ENCODE measurements at places on chromosomes 12 and 14.

DNA sequence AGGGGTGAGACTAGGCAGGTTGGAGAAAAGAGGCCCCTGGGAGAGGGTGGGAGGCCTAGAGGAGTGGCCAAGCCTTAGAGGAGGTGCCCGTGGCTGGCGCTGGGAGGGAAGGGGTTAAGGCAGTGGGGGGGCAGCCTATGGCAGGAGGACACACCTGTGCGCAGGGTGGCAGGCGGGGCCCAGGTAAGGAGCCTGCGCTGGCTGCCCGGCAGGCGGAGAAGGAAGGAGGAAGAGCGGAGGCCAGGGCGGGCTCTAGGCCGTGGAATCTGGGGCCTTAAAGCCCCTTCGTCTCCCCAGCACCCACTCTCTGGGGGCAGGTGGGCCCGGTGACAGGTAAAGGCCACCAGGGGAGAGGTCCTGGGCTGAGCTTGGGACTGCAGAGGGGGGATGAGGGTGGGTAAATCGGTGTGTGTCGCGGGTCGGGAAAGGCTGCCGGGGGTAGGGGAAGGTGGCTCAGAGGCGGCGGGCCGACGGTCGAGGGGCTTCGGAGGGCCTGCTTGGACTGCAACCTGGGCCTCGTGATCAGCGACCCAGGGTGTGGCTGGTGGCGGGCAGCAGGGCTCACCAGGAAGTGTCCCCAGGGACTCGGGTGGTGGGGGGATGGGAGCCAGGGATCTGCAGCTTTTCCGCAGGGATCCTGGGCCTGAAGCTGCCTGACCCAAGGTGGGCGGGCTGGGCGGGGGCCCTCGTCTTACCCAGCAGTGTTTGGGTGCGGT is 7.3 kb downstream of the PHB2 start:
- DNase-seq, result no peak

DNA sequence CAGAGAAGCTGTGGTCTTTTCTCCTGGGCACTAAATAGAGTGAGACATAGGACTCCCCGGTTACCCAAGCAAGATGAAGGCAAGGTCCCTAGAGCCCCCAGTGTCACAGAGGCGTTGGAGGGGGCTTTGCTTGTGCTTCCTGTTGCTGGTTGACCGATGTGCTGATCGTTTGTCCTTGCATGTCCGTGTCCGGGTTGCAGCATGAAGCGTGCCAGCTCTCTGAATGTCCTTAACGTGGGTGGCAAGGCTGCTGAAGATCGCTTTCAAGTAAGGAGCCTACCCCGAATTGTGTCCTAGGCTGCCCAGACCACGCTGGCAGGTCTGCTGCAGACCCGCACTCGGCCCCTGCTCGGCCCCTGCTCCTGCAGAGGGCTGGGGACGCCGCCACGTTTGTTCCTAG is 23.1 kb downstream of the XRCC3 start:
- no peak for DNase-seq

- DNase-seq, result peak; percentile 90
Measured at GRCh38 chr12:47736877-47737676, 11.8 kb upstream of the ENDOU start.

GRCh38 chr12:13000616-13000924 is 505 bp upstream of the HEBP1 start:
- DNase-seq, result peak; percentile 24

DNA sequence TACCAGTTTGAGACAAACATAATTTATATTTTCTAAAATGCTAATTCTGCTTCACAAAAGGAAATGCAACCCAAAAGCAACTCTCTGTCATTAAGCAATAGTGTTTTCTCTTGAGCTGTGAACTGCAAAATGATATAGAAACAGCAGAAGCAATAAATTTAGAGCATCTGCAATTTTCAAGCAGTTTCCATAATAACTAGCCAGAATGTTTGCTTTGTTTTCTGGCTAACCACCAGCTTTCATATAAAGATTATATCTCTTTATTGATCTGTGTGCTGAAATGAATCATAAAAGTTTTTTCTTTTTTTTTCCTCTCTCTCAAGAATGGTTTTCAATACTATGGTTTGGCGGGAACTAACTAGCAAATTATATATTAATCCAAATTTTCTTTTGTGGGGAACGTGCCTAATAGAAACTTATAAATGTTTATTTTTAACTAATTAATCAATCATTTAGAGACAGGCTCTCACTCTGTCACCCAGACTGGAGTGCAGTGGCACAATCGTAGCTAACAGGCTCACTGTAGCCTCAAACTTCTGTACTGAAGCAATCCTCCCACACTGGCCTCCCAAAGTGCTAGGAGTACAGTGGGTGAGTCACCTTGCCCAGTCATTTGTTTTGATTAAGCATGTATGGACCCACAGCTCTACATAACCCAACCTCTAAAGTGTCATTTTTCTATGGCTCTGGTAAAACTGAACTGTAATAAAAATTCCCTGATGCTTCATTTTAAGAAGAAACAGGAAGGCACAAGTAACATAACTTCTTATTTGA is 830.1 kb upstream of the MGAT4C start:
- DNase-seq, result no peak

DNA sequence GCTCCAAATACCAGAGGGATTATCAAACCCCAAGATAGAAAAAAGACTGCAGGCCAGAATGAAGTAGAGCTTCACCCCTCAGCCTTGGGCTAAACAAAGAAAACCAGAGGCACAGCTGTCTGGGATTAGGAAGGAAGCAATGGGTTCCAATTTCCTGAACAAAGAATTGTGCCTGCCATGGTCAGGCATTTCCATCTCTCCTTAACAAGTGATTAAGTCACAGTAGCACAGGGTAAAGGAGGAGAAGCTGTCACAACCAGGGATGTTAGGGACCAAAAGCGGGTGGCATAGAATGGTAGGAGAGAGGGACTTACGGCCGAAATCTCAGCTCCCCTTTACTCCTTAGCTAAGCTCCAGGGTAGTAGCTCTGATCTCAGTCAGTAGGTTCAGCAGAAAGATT is 33.9 kb downstream of the SPTLC2 start:
- DNase-seq, result no peak

- no peak for DNase-seq
Measured at GRCh38 chr12:129071362-129071761, 218.1 kb downstream of the GLT1D1 start.

- peak; percentile 60 for DNase-seq
Measured at GRCh38 chr12:89882050-89882449, 173.4 kb upstream of the ATP2B1 start.

GRCh38 chr14:84446250-84446649 is 1083.7 kb upstream of the FLRT2 start:
- DNase-seq, result no peak

DNA sequence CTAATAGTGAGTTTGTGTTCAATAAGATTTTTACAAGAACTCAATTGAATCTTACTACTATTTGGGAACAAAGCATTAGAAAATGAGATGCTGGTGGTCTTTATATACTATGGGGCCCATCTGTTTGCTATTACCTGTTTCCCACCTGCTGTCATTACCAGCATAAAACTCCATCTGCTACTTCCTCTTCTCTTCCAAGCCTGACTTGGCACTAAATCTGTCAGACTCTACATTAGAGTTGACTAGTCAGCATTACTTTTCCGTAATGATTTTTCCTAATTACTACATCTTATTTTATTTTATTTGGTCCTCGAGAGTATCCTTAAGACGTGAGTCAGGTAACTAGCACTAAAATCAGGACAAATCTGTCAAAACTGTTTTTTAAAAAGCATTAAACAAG is 68.1 kb upstream of the KRR1 start:
- no peak for DNase-seq

DNA sequence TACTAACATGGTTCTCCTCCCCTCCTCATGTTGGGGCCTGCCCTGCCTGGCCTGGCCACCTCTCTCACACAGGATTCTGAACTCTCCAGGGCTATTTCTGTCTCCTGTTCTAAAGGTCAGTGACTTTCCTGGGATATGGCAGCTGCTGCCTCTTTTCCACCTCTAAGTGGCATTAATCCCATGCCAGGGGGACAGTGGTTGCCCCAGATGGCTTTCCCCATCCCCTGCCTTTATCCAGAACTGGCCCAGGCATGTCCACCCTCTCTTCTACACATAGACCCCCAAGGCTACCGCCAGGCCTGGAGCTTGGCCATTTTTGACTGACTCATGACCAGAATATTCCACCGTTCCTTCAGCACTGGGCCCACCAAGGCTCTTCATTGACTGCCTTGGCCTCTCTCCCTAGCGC is 90.4 kb downstream of the IRF2BPL start:
- no peak for DNase-seq

DNA sequence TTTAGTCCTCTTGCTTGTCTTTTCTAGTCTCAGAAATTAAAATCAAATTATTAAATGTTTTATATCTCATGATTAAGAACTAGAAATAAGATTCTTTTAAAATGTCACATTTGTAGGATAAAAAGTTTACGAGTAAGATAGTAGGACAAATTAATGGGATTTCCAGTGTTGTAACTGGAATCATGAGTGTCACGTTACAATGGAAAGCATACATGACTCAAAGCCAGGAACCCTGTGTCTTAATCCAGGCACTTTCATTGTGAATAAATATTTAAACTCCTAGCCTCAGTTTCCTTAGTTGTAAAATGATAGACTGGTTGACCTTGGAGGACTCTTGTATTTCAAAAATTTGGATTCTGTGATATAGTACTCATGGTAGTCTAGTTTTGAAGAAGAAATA is 84.9 kb downstream of the MIA2 start:
- DNase-seq, result no peak

DNA sequence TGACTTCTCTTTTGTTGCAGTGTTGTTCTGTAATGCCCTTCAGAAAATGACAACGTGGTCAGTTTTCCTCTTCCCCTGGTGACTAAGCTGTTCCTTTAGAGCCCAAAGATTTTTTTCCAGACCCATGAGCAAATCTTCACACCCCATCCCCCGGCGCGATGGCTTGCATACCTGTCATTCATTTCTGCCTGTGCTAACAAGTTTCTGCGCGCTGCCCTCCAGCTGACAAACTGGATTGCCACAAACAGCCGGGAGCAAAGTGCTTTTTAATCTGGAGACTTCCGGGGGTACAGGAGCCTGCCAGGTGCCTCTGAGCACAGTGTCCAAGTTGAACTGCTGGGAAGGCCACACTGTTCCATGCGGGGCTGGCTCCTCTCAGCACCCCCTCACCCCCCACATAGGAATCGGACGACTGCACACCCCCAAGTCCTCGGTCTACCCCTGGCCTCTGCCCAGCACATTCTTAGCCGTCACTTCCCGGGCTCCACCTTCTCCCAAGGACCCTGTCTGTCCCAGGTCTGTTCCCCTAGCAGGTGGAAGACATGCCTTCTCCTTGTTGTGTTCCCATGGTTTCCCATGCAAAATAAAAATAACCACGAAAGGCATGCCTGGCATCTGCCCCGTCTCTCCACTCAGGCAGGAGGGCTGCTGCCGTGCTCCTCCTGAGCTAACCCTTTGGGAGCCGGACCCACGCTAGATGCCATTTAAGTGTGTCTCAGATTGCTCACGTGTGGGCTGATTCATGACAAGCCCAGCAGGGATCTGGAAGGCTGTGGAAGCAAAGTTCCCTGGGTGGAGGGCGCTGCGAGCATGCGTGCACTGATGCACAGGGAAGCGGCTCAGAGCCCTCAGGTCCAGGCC is 14.1 kb downstream of the RILPL1 start:
- peak; percentile 79 for DNase-seq

- DNase-seq, result peak; percentile 94
Measured at GRCh38 chr12:1993341-1993740, 10.9 kb downstream of the DCP1B start.

GRCh38 chr12:125744201-125744600 is 679.0 kb downstream of the AACS start:
- DNase-seq, result no peak

- no peak for DNase-seq
Measured at GRCh38 chr14:30242744-30243143, 315.1 kb upstream of the PRKD1 start.

DNA sequence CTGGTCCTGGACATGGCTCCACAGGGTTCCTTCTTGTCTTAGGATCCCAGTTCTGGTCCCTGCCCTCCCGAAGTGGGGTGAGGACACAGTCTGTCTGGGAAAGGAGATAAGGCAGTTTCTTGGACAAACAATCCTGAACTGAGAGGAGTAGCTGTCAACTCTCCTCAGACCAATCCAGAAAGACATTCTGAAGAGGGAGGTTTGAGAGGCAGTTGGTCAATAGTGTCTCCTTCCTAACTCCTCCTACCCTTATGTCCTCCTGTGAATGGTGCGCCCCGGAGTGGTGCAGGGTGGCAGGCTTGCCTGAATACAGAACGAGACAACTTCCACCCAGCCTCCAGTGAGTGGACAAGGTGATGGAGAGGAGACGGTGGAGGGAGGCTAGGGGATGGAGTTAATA is 15.4 kb upstream of the ASIC1 start:
- no peak for DNase-seq

DNA sequence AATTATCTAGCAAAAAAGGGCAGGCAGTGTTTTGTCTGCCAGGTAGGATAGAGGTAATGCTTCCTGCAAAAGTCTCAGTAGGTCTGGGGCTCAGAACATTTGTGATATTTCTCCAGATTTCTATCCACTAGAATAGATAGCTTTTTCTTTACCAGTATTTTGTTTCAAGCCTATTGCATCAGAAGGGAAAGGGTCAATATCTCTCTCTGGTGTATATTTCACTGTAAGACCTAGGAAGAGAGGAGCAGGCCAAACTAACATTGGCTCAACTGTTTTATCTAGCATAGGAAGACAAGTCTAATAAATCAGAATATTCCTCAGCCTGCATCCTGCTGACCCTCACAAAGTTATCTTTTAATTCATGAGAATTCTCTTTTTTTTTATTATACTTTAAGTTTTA is 106.7 kb upstream of the DAAM1 start:
- DNase-seq, result no peak

DNA sequence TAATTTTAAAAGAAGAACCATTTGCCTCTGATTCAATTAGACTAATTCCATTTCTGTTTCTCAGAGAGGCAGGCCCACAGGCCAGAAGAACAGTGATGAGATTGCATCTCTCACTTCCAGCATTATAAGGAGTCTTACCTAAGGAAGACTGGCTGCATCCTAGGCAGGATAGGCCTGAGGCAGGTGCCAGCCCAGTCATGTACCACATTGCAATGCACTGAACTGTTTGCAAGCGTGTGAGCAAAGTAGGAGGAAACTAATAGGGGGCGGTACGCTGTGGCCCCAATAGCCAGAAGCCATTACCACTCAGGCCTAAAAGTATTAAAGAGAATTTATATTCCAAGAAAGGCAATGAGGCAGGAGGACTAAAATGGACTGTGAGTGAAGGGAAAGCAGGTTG is 12.1 kb upstream of the CNIH1 start:
- DNase-seq, result no peak

DNA sequence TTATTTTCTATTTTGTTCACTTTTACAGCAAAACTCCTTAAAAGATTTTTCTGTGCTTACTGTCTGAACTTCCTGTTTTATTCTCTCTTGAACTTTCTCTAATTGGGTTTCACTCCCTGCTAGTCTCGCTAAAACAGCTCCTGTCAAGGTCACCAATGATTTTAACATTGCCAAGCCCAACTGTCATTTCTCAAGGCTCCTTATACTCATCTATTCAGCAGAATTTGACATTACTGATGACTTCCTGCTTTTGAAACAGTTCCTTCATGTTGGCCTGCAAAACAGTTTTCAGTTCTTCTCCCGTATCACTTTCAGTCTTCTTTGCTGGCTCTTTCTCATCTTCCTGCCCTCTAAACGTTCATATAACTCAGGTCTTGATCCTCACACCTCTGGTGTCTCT is 268.5 kb upstream of the USP15 start:
- DNase-seq, result no peak

GRCh38 chr12:92132288-92132687 is 13.4 kb downstream of the BTG1 start:
- no peak for DNase-seq

- no peak for DNase-seq
Measured at GRCh38 chr12:13606290-13606689, 375.1 kb downstream of the GRIN2B start.

- DNase-seq, result no peak
Measured at GRCh38 chr14:65242732-65243134, 140.4 kb upstream of the MAX start.
